ENCODE measurements at places on chromosomes 7 and 10.

GRCh38 chr7:135510592-135511183, 786 bp upstream of the CNOT4 start:
- no peak for DNase-seq

DNA sequence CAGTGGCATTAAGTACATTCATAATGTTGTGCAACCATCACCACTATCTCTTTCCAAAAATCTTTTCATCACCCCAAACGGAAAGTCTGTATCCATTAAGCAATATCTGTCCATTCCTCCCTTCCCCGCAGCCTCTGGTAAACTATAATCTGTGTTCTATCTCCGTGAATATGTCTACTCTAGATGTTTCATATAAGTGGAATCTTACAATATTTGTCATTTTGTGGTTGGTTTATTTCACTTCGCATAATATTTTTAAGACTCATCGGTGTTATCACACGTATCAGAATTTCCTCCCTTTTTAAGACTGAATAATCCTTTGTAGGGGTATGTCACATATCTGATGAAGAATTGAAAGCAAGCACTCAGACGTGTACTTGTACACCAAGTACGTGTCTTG, 86.0 kb upstream of the FGFR2 start:
- DNase-seq, result no peak

GRCh38 chr7:29976673-29977415, 12.8 kb downstream of the SCRN1 start:
- no peak for DNase-seq

GRCh38 chr7:25559581-25560367, 331.5 kb upstream of the NPVF start:
- no peak for DNase-seq

- DNase-seq, result no peak
Observed at GRCh38 chr10:124713679-124714255, 30.4 kb downstream of the FAM53B start.

GRCh38 chr10:132324186-132324585, 7.8 kb upstream of the LRRC27 start:
- no peak for DNase-seq

GRCh38 chr7:107922886-107923285, 31.9 kb downstream of the DLD start:
- DNase-seq, result no peak

DNA sequence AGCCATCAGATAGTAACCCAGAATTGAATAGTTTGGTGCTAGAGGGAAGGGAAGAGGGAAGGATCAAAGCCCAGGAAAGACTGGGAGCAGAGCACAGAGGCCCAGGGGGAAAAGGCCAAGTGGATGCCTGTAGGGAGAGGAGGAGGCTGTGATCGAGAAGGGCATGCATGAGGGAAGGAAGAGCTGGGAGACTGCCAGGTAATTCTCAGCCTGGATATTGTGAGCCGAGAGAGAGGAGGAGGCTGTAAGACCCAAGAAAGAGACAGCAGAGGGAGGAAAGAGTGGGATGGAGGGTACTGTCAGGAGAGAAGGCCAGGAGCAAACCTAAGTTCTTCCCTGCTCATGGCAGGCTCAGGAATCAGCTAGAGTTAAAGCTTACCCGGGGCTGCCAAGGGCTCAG, 178.2 kb downstream of the CCDC3 start:
- DNase-seq, result no peak

- DNase-seq, result no peak
Observed at GRCh38 chr7:128253701-128254100, 12.6 kb downstream of the LEP start.

- no peak for DNase-seq
Observed at GRCh38 chr7:69418869-69419670, 179.2 kb upstream of the AUTS2 start.

DNA sequence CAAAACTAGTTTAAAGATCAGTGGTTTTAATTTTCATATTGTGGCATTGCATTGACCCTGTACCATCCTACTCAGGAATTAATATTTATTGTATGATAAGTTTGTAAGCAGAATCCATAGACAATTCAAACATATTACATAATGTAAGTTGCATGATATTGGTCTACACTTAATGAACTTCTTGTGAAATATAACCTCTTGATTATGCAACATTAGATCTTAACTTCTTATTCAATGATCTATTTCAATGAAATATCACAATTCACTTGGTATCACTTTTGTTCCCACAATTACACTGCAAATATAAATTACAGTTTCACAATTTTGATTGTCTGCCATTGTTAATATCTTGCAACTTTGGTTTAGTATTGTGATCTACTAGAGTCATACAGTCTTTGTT, 44.0 kb upstream of the TMEM229A start:
- no peak for DNase-seq

All from stimulated activated CD8-positive, alpha-beta memory T cell treated with anti-CD3 and anti-CD28 coated beads, Interleukin-15, amount 100 ng/mL, for 4 hours (primary cell).